ENCODE measurements at places on chromosomes 6 and 20.

DNA sequence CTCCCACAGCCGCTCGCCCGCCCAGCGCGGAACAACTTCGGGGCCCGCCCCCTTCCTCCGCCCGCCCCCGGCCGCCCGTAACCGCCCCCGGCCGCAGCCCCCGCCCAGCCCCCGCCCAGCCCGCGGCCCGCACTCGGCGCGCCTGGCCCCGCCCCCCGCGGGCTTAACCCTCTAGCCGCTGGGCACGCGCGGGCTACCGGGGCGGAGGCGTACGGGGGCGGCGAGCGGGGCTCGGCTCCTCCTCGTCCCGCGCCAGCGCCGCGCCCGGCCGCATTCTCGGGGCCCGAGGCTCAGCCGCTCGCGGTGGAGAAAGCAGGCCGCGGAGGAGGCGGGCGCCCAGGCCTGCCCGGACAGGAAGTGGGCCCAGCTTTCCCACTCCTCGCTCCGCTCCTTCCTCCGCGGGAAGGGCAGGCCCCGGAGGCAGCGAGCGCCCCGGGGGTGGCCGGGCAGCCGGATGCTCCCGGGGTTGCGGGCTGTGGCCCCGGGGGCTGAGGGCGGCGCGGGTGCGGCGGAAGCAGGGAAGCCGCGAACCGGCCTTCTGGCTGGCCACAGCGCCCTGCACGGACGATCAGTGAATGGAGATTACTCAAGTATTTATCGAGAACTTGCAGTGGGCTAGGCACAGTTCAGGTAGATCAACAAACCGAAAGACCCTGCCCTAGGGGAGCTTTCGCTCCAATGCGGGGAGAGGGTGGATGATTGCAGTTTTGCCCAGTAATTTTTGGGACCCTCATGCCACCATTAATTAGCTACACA, at the start of gene TRAM2:
Gene TRAM2, minus strand, starts transcription at position 39 of the 756 bp plus-strand sequence. CDS start 145 bp downstream, outside the sequence.
- DNase-seq = peak; percentile 76

GRCh38 chr20:32429343-32429742, 71.2 kb downstream of the ASXL1 start:
- DNase-seq = no peak

DNA sequence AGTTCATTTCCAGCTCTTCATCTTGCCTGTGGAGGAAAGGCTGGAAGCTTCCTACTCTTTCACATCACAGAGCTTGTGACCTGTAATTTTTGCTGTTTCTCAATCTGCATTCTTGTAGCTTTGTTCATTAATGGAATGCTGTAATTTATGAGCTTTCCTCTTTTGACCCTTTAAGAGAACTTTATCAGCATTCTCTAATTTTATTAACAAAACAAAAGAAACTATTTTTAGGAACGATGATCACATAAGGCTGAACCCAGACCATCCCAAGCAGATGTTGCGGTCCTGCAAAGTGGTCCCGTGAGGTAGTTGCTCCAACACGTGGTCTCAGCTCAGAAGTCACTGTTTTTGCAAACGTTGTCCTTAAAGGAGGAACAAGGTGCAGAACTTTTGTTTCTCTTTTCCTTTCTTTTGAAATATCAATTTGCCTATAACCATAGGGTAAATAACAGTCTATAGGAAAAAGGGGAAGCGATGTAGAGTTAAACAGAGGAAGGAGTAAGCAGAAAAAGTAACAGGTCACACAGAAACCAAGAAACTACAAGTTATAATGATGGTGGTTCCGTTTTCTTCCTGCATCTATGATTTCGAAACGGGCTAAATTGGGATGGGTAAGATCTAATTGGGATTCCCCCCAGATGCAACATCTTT, 121.3 kb upstream of the PHACTR1 start:
- DNase-seq = no peak

GRCh38 chr6:22601984-22602383, 32.6 kb downstream of the HDGFL1 start:
- no peak for DNase-seq

DNA sequence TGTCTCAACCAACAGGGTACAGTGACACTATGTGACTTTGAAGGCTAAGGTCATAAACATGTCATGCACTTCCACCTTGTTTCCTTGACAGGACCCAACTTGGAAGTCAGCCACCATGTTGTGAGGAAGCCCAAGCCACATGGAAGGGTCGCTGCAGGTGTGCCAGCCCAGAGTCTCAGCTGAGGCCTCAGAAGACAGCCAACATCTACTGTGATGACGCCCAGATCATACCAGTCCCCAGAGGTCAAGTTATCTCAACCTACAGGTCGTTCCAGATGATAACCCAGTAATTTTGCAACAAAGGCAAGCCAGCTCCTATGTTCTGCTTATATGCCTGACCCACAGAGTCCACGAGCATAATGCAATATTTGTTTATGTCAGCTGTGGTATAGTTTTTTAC, 376.0 kb upstream of the AGPAT4 start:
- no peak for DNase-seq

GRCh38 chr20:21053002-21053762, 53.0 kb downstream of the LINC00237 start:
- peak; percentile 15 for DNase-seq

DNA sequence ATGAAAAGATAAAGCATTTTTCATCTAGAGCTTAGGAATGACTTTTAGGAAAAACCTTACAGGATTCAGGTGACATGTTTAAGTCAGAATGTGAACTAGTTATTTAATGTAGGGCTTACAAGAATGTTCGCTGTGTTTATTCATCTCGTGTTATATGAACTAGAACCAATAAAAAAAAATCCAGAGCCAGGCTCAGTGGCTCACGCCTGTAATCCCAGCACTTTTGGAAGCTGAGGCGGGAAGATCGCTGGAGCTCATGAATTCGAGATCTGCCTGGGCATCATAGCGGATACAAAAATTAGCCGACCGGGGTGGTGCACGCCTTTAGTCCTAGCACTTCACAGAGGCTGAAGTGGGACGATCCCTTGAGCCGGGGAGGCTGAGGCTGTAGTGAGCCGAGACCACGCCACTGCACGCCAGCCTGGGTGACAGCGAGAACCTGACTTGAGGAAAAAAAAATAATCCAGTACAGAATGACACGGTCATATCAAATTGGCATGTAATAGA, 46.3 kb downstream of the OR2B2 start:
- peak; percentile 68 for DNase-seq

- no peak for DNase-seq
These were observed 12.6 kb downstream of the SRC start for GRCh38 chr20:37358366-37359150.

- peak; percentile 44 for DNase-seq
These were observed at the start of gene MC3R for GRCh38 chr20:56247954-56248782. Gene MC3R (plus strand): TSS chr20:56248732. CDS start chr20:56248844, 112 bp downstream.

DNA sequence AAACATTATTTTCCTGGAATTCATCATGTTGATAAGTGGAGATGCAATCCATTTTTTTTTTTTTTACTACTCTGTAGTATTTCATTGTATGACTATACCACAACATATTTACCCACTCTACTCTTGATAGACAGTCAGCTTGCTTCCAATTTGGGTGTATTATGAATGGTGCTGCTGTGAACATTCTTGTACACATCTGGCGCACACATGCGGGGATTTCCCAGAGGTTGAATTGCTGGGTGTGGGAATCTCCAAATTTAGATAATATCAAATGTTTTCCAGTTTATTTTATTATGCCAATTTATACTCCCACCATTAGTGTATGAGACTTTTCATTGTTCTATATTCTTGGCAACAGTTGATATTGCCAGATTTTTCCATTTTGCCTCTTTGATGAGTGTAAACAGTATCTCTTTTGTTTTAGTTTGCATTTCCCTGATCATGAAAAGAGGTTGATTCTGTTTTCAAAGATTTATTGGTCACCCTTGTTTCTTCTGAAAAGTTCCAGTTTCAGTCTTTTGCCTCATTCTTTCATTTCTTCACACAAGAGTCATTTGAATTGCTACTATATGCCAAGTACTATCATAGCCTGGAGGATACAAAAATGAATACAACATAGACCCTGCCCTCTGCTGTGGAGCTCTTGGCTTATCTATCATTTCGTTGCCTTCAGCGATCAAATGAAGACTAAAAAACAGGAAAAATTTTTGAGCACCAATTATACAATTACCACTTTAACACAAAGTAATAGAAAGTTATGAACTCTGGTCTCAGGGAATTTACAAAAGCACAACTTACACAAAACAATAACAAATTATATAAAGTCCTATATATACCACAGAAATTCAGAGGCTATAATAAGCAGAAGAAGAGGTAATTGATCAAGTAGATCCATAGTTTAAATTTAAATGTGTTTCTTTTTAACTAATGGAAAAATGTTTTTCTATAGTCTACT, 17.1 kb upstream of the NCOA7 start:
- no peak for DNase-seq

GRCh38 chr6:163617549-163617948, 203.0 kb downstream of the QKI start:
- no peak for DNase-seq

DNA sequence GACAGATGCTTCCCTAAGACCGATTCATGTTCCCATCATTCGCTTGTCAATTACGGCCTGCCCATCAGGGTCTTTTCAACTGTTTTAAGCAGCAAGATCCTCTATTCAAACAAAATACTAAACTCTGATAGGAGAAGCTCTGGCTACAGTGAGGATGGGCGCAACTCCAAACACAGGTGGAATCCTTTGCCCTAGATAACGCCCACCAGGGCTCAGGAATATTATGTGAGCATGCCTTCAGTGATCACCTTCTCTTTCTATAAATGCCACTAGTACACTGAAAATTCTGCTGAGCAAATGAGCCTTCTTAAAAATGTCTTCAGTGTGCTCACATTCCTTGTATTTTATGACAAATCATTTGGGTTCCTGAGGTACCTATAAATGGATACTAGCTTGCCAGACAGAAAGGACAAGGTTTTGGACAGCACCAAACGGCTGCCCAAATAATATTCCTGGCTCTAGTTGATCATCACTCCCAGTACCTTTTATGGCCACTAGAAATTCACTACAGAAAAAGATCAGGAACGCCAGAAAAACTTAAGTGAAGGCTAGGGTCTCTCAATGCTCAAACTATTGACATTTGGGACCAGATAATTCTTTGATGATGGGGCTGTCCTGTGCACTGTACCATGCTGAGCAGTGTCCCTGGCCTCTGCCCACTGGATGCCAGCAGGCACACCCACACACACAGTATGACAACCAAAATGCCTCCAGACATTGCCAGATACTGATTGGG, 13.1 kb downstream of the ZNF217 start:
- DNase-seq = no peak

DNA sequence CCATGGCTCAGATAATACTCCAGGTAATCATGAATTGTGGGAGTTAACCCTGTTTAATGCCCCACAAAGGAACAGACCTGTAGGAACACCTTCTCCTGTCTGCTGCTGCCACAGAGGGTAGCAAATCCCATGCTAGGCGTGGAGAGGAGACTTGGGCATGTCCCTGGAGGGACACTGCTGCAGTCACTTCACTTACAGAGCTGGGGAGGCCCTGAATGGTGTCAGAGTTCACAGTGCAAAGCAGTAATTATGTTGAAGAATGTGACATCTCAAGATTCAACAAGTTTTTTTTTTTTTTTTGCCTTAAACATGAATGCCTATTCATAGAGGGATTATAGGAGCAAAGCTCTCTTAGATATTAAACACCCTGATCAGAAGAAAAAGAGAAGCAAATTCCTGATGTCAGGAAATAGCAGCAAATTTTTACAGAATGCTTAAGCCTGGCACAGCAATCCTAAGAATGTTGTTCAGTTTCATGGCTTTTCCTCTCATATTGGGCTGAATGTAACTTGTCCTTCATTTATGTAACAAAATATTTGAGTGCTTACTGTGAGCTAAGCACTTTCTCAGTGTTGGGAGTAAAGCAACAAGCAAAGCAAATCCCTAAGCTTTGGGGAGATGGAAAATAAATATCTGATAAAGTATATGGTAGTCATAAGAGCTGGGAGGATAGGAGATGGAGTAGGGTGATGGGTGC, 45.0 kb downstream of the CARMIL1 start:
- no peak for DNase-seq

DNA sequence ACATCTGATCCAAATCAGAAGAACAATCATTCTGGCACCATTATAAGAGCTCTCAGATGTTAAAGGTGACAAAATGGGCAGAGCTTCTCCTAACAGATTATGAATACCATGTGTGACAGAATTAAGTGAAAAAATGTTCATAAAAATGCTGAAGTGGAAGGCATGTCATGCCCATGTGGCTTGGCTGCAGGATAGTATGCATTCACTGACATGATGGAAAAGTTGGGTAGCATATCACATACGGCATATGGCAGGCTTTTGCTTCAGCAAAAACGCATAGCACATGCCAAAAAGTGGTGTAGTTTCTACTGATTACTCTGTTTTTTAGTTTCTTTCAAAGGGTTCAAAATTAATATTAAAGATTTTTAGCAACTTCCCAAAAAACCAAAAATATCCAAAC, 731.5 kb upstream of the EPHA7 start:
- DNase-seq = no peak

- DNase-seq = no peak
These were observed 200.1 kb downstream of the BMP7 start for GRCh38 chr20:57066126-57066900.

DNA sequence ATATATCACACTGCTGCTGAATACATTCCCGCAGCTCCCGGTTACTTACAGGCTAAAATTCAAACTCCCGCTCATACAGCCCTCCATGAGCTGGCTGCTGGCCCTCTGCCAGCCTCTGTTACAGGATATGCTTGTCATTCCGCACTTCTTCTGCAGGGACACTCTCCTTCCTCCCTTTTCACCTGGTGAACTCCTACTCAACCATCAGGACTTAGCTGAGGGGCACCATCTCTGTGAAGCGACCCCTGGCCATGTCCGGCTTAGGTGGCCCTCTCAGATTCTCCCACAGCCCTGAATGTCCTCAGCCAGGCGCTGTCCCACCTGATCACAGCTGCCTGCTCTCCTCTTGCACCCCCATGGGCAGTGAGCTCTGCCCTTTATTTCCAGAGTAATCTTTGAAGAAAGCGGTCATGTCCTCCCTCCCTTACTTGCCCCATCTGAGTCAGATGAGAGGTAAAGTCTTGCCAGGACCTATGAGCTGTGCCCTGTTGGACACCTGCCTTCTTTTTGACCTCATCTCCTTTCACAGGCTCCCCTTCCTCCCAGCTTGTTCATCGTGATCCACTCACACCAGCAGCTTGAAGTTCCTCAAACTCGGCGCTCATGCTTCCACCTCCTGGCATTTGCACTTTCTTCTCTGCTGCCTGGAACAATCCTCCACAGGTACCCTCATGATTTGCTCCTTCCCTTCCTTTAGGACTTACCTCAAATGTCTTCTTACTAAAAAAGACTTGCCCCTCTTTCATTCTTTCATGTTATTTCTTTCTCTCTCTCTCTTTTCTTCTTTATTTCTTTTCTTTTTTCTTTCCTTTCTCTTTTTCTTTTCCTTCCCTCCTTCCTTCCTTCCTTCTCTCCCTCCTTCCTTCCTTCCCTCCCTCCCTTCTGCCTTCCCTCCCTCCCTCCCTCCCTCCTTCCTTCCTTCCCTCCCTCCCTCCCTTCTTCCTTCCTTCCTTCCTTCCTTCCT, 5.6 kb downstream of the CYP24A1 start:
- DNase-seq = peak; percentile 7

GRCh38 chr20:32449057-32449889, 91.1 kb downstream of the ASXL1 start:
- DNase-seq = no peak

- no peak for DNase-seq
These were observed 936.6 kb upstream of the MAP3K7 start for GRCh38 chr6:91523511-91523910.

- no peak for DNase-seq
These were observed 679.5 kb downstream of the KHDRBS2 start for GRCh38 chr6:61606500-61606899.

Measured in NCI-H345 (cell line).